Hematopoietic multipotent progenitor cell (in vitro differentiated cells): ENCODE measurements at places on chromosomes 6 and 20. TPM values are rescaled to one million over a fixed set of nuclear protein-coding genes. Genes with fewer than 3 reads are reported as not detected.

Gene ELOVL4
- under 0.01 TPM for total RNA-seq

Gene TNF
- total RNA-seq, result 0.27 TPM

Gene LEMD2
- 30.4 TPM for total RNA-seq

Gene SYNDIG1
- under 0.01 TPM for total RNA-seq

Gene HAO1
- not detected for total RNA-seq

Gene FNDC11
- 1.3 TPM for total RNA-seq

Gene PRRC2A
- 117 TPM for total RNA-seq

Gene PKIB
- not detected for total RNA-seq

Gene BTBD9
- total RNA-seq, result 9.7 TPM

Gene NOX3
- not detected for total RNA-seq

Gene ORC3
- total RNA-seq, result 7.8 TPM

Gene DUSP15
- 8.6 TPM for total RNA-seq

Gene HLA-DOB
- 1.3 TPM for total RNA-seq

Gene POU5F1
- not detected for total RNA-seq

Gene EPHA7
- not detected for total RNA-seq

DNA sequence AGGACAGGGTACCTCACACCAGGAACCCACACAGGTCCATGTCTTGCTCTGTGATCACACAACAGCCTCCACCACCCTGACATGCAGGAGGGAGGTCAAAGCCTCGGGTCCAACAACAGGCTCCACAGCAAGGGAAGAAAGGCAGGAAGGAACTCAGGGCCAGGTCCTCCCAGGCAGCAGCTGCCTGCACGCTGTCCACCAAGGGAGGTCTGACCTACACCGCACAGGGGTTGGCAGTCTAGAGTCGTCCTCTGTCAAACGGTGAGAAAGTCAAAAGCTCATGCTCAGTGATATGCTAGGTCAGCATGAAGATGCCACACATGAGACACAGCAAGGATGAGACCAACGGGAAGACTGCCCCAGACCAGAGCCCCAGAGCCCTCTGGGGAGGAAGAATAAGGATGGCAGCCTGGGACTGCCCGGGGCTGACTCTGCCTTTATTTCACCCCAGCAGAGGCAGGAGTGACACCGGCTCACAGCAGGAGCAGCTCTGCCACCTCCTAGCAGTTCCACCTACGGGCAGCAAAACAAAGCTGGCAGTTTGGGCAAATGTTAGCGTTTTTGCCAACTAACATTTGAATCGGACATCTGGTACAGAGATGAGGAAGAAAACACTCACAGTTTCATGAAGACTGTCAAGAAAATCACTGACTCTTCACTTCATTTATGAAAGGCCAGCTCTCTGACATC lies 8.5 kb downstream of the GMEB2 start:
- no peak for DNase-seq

DNA sequence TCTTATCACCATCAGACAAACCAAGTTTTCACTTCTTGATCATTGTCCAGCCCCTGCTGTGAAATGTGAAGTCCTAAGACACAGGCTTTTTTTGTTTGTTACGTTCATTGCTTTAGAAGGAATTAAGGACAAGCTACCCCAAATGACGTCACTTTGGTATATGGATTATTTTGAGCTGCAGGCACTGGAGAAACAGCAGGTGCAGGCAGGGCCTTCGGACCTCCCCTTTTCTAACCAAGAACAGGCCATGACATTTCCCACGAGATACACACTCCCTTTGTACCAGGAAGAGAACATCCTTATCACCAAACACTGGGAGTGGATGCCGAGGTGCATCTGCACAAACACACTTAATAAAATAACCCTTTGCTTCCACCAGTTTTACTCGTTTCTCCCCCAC lies 418.0 kb upstream of the SULF2 start:
- DNase-seq, result no peak

- no peak for DNase-seq
Observed at GRCh38 chr6:53837865-53838769, 43.3 kb downstream of the LRRC1 start.

- DNase-seq, result no peak
Observed at GRCh38 chr6:41716516-41717391, 18.7 kb downstream of the TFEB start.

DNA sequence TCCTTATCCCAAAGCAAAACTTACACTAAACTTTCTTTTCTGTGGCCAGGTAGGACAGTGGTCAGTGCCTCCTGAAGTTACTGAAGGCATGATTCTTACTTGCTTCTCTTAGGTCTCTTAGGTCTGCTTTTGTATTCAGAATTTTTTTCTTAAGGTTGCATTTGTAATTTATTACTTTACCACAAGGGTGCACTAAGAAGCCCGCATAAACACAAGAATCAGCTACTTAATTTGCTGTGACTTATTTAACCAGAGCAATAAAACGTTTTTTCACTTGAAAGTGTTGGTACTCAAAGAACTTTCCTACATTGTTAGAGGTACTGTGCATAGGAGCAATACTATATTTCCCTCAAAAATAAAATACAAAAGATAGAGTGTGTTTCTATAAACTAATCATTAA lies 75.4 kb upstream of the LAMA2 start:
- peak; percentile 0 for DNase-seq

GRCh38 chr20:35592339-35592974 lies 23.2 kb upstream of the SPAG4 start:
- DNase-seq, result no peak

GRCh38 chr6:75201021-75201420 lies 4.8 kb downstream of the COL12A1 start:
- no peak for DNase-seq

GRCh38 chr20:5642155-5642981 lies 107.8 kb upstream of the SHLD1 start:
- DNase-seq, result no peak

- no peak for DNase-seq
Observed at GRCh38 chr6:150018846-150019580, 6.3 kb downstream of the RAET1L start.

GRCh38 chr6:111747396-111747795 lies 125.9 kb downstream of the FYN start:
- no peak for DNase-seq

DNA sequence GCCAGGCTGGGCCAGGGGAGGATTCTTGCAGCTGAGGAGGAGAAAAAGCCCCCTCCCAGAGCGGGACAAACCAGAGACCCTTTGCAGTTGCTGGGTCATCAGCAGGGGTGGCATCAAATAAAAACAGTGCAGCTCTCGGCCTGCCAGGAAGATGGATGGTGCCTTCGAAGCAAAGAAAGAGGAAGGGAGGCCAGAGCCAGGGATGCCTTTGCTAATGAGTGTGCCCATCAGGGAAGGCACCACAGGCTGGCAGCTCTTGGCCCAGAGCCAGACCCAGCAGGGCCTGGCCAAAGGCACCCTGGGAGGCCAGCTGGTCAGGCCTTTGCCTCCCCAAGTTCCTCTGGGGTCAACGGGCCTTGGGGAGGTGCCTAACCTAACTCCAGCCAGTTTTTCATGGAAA lies 26.3 kb upstream of the ZNF318 start:
- no peak for DNase-seq

- DNase-seq, result no peak
Observed at GRCh38 chr6:115934145-115934544, 126.5 kb downstream of the FRK start.

GRCh38 chr20:1950836-1951235 lies 43.0 kb downstream of the PDYN start:
- DNase-seq, result no peak

DNA sequence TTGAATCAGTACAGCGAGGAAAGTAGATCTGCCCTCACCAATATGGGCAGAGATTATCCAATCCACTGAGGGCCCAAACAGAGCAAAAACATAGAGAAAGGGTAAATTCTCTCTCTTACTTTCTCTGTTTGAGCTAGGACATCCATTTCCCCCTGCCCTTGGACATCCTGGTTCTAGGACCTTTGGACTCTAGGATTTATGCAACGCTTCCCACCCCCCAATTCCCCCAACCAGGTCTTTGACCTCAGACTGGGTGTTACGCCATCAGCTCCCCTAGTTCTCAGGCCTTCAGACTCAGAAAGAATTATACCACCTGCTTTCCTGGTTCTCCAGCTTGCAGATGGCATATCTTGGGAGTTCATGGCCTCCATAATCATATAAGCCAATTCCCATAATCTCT lies 10.2 kb upstream of the B3GAT2 start:
- DNase-seq, result no peak

- DNase-seq, result no peak
Observed at GRCh38 chr20:50107086-50107660, 5.8 kb downstream of the UBE2V1 start.

- DNase-seq, result no peak
Observed at GRCh38 chr6:125248136-125248535, 53.6 kb downstream of the HDDC2 start.

DNA sequence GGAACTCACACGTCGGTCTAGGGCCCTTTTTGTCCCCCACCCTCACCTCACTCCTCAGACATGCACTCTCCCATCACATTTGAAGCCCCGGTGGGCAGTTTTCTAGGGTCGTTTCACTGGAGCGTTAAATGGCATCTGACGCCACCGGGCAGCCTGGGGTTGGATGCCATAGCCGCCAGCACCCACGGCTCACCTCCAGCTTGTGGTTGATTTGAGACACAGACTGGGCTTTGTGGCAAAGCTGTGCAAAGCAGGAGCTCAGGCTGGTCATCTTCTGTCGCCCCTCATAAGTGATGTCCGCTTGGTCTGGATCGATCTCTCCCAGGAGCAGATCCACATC lies 530 bp downstream of the GOPC start:
- DNase-seq, result no peak

GRCh38 chr20:45972500-45973183 lies 639 bp upstream of the ZNF335 start:
- no peak for DNase-seq

GRCh38 chr6:164826831-164827468 lies 482.5 kb downstream of the C6orf118 start:
- DNase-seq, result no peak

DNA sequence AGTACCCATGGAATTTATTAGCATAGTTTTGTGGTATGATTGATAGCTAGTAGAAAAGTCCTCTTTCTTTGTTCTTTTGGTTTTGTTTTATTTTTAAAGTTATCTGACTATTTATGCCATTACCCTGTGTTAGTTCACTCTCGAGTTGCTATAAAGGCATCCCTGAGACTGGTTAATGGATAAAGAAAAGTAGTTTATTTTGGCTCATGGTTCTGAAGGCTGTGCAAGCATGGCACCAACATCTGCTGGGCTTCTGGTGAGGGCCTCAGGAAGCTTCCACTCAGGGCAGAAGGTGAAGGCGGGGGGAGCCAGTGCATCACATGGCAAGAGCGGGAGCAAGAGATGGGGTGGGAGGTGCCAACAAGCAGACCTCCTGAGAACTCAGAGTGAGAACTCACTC lies 166.5 kb downstream of the MTHFD1L start:
- no peak for DNase-seq

DNA sequence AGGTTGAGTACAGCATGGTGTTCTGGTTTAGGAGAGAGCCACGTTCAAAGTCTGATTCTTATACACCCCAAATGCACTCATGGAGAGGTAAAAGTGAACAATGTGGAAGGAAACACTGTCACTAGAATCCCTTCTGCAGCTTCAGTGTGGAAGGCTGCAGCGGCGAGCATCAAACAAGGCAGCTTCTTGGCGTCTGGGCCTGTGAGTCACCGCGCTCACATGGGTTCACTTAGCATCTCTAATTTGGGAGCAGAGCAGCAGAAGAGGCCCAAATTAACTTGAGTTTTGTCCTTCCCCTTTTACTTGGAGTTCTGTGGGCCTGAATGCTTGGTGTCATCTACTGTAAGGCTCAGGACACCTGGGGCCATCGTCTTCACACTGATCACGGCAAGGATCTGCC lies 10.9 kb upstream of the E2F1 start:
- no peak for DNase-seq

- peak; percentile 53 for DNase-seq
Observed at GRCh38 chr6:139533573-139534471, 159.4 kb upstream of the CITED2 start.

DNA sequence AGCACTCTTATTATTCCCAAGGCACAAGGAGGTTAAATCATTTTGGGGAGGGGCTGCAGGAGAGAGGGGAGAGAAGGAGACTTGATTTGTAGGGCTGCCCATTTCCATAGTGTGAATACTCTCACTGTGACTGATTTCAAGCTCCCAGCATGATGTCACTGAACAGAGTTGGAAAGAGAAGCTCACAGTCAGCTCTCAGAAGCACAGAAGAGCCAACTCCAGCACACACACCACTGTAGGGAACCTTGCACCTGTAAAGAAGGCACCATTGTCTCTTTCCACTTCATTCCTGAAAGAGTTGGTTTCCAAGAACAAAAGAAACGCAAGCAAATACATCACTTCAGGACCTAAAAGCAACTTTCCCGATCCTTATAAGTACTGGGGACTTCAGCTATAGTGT lies 12.7 kb upstream of the STK35 start:
- no peak for DNase-seq

DNA sequence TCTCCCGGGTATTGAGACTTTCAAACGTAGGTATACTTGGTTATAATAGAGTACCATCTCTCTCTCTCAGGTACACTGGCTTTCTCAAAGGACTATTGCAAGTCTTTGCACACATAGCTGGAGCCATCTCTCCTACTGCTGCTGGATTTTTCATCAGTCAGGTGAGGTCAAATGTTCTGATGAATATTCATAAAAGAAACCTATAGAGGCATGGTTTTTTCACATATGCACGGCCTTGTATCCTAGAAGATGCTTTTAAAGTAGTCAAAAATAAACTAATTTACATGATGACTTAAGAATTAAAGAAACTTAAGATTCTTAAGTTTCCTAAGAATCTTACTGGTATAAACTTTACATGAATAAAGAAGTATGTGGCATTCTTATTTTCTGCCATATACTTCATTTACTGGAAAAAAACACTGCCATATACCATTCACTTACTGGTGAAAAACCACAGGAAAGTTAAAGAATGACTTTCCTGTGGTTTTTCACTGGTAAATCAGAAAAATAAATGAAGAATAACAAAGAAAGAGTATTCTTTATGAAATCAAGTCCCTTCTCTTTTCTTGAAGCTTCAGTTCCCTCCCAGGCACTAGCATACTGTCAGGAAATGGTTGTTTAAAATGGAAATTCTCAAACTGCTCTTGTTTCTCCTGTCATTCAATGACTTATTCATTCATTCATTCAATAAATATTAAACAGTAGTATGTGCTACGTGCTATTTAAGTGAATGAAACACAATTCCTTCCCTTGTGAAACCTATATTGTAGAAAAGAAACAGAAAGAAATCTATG lies 23.5 kb downstream of the SLC17A4 start:
- no peak for DNase-seq

DNA sequence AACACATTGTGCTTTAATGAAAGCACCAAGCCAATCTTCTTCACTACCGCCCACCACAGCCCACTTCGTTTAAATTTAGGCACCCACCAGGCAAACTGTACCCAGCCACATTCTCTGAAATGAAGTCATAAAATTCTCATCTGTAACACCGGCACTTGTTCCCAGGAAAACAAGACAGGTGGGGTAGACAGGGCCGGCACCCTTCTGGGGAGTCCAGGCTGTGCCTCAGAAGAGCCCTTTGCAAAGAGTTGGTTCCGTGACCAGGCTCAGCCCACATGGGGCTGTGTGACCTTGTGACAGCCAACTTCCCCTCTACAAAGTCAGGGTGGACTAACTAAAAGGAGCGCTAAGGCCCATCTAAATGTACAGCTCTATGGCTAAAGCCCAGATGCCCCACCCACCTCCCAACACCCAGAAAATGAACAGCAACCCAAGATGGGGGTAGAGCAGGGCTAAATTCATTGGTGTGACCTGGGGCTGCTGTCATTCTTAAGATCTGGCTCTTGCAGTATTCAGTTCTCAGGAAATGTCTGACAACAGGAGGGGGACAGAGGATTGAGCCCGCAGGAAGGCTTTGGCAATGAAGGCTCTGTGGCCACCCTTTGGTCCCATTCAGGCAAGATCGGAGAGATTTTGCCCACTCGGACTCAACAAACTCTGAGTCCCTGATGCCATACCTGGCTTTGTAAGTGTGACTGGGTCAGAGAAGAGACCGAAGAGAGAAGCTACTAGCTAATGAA lies 56.7 kb downstream of the TRERF1 start:
- DNase-seq, result no peak
